Naive thymus-derived CD8-positive, alpha-beta T cell (primary cell): ENCODE measurements at places on chromosomes 11 and 22. TPM values are rescaled to one million over a fixed set of nuclear protein-coding genes. Genes with fewer than 3 reads are reported as not detected.

- peak overlapping the region; percentile 72 for H3K27ac ChIP-seq
- no peak overlapping the region for H3K4me3 ChIP-seq
- H3K36me3 ChIP-seq = no peaks in the 10 kb centered on the region
- DNase-seq = no peak
Measured at GRCh38 chr11:117874253-117874909, 2.1 kb downstream of the FXYD6 start.

GRCh38 chr11:87298155-87298554 lies 260.4 kb downstream of the TMEM135 start:
- no peak overlapping the region for H3K4me3 ChIP-seq
- no peaks in the 10 kb centered on the region for H3K27me3 ChIP-seq
- no peaks in the 10 kb centered on the region for H3K4me1 ChIP-seq
- H3K36me3 ChIP-seq = peaks cover 3% of the 10 kb centered on the region

Gene TNNT3
- total RNA-seq = 28.0 TPM

Gene DEUP1
- total RNA-seq = not detected

Gene KRTAP5-8
- not detected for total RNA-seq

Gene MRGPRX4
- total RNA-seq = not detected

Gene TBX10
- total RNA-seq = not detected

Gene IL10RA
- total RNA-seq = 205 TPM
